ENCODE measurements at places on chromosomes 13 and 19.

DNA sequence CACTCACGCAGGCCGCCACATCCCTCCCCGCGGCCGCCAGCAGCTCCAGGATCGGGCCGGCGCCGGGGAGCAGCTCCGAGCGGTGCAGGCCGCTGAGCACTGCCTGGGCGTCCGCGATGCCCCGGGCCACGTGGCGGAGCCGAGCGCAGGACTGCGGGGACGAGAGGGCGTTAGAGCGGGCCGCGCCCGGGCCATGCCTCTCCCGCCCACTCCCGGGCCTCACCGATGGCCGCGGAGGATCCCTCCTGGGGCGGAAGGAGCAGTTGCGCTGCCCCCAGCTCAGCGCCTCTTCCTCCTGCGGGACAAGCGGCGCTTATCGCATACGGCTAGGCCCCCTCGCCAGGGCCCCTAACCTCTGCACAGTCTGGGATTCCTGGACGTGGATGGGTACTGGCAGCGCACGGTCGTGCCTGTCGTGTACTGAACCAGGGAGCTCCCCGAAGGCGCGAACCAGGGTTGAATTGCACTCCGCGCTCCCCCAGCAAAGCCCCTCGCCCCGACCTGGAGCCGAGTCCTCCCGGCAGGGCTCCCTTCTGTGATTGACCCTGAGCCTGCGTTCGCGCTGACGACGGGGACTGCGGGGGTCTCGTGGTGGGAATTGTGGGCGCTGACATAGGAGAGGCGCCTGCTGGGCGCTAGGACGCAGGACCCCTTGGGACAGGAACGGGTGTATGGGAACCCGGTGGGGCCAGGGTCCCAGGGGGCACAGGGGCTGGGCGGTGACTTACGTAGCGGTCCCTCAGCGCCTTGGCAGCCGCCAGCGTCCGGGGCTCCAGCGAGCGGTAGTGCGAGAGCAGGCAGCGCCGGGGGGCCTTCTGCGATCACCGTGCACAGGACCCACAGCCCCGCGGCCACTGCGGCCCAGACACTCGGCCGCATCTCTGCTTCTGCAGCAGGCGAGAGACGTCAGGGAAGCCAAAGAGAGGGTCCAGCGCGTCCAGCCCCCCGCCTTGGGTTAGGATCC, 673 bp downstream of the IFNL4 start:
- no peak for DNase-seq

DNA sequence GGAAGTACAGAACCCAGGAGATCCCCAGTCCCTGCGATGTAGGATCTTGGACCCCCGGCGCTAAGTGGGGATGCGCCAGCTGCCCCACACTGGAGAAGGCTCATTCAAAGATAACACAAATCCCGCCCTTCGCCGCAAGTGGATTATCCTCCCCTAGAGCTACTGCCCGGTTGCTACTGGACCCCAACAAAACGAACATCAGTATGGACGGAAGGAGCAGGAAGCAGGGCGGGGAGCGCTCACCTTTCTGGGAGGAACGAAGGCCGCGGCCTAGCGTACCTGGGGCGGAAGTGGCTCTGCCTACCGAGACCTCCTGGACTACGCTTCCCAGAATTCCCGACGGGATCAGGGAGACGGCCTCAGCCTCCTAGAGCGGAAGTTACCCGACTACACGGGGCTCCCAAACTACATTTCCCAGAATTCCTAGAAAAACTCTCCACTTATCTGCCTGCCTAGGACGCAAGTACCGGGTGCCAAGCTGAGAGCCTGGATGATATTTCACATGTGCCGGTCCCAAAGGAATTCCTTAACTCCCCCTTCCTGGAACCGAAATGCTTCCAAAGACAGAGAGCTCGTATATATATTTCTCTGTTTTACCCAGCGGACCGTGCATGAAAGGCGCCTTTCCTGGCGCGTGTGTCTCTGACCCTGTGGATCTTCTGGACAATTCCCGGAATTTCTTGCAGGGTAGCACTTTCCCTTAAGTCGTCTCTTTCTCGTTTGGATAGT, at the start of gene ZNF112:
TSS of gene ZNF112 (minus strand) at position 298 of the 729 bp plus-strand sequence. CDS start 16,141 bp downstream, outside the sequence.
- peak; percentile 90 for DNase-seq

GRCh38 chr19:4720037-4720700, 3.5 kb downstream of the DPP9 start:
- DNase-seq = no peak

GRCh38 chr13:113527272-113527958, 36.9 kb upstream of the DCUN1D2 start:
- no peak for DNase-seq

DNA sequence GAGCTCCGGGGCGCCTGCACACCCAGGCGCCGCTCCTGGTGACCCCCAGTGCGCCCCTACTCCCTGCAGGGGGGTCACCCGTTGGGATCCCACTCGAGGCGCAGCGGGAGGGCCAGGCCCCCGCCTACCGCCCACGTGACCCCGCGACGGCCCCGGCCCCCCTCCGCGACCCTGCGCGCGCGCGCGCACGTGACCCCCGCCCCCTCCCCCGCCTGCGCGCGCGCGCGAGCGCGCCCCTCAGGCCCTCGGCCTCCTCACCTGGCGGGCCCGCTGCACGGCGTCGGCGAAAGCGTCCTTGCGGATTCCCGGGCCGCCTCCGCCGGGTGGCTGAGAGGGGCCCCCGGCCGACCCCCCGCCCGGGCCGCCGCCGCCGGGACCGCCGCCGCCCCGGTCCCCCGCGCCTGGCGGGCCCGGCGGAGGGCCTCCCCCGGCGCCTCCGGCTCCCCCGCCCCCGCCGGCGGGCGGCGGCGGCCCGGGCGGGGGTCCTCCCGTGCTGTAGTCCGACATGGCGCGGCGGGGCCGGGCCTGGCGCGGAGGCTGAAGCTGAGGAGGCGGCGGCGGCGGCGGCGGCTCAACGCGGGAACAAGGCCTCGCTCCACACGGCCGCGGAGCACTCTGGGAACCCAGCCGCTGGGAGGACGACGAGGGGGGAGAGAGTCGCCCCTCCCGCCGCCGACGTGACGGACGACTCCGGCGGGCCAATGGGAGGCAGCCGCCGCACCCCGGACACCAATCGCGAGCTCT, at the start of gene KHSRP:
TSS of gene KHSRP (minus strand) at position 617 of the 744 bp plus-strand sequence. CDS start at position 507, 110 bp downstream.
- DNase-seq = no peak

GRCh38 chr19:48795685-48796070, 15.2 kb downstream of the BCAT2 start:
- no peak for DNase-seq

DNA sequence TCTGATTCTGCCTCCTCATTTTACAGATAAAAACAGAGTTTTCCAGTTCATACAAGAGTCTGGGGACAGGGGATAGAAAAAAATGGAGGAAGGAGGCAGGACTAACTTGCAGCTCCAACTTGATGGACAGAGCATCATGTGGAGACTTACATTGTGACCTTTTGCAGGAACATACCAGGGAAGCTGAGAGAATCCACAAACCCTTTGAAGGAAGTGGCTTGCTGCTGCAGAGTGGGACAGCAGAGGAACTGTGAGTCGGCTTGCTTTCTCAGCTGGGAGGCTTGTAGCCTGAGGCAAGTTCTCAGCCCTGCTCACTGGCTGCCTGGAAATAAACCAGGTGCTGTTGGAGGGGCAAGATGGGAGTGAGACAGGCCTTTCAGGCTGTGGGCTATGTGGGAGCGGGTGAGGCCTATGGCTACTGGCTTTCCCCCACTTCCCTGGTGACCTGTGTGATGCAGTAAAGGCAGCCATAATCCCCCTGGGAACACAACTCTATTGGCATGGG, 614.4 kb downstream of the KCTD12 start:
- DNase-seq = no peak

GRCh38 chr19:14112051-14112808, 5.3 kb downstream of the PRKACA start:
- DNase-seq = no peak

DNA sequence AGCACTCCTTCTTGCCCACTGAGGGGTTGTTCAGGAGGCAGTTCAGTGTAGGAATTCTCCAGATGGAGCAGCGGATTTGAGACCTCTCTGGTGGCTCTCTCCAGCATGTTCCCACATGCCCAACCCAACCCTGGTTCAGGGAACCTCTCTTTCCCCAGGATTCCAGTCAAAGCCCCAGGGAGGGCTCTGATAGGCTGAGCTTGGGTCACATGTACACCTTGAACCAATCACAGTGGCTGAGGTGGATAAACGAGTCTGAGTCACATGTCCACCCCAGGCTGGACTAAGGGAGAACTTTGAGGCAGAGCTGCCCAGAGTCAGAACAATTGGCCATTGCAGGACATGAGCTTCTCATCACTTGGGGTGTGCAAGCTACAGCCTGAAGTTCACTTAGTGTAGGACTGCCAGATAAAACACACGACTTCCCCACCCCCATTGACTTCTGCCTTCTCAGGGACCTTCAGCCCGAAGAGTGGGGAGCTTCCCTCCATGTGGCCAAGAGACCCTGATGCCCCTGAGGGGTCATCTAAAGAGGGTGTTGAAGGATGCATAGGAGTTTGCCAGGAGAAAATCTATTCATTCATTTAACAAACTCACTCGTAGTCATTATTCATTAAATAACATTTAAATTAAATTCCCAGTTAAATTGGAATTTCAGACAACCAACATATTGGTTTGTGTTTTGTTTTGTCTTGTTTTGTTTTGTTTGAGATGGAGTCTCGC, 4.0 kb upstream of the MAST3 start:
- DNase-seq = peak; percentile 45

GRCh38 chr13:53920916-53921315, 892.3 kb downstream of the OLFM4 start:
- DNase-seq = no peak

DNA sequence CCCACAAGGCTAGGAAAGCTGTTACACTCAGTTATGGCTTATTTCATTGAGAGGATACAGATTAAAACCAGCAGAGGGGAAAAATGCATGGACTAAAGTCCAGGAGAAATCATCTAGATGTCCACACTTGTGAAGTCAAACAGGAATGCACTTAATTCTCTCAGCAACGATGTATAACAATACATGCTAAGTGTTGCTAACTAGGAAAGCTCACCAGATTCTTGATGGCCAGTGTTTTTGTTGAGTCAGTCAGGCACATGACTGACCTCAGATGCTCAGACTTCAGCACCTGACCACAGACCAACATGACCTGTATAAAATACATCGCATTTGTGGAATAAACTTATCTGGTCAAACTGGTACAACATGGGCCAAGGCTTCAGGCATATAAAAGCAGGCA, 470.2 kb upstream of the PRR20A start:
- DNase-seq = no peak

DNA sequence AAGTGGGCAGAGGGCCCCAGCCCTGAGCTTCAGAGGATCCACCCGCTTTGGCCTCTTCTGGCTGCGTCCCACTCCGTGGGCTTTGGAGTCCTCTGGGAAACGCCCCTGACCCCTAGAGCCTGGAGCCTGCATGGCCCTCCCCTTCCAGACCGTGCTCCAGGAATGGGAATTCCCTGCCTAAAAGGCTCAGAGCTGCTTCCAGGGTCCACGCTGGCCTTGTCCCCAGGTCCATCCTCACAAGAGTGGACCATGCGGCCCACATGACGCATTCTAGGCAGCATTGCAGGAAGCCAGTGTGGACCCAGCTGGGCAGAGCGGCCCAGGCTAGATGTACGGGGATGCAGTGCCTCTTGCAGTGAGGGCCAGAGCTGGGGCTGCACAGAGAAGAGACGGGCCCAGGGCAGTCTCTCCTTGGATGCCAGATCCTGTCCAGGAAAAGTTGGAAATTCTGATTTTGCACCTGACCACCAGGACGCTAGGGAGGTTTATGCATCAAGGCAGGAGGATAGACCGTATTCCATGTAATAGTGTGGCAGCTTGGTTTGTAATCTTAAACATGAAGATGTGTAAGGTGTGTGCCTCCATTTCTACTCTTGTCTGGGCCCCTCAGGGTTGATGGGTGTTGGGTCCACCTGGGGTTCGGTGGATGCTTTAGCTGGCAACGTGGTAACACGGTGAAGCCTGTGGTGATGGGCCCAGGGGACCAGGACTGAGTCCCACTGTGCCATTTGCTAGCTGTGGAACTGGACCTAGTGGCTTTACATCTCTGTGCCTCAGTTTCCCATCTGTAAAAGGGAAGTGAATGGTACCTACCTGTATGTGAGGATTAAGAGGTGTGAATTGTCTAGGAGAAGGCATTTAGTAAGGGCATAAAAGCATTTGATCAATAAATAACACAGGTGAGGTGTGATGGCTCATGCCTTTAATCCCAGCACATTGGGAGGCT, 14.8 kb upstream of the FXYD3 start:
- no peak for DNase-seq

DNA sequence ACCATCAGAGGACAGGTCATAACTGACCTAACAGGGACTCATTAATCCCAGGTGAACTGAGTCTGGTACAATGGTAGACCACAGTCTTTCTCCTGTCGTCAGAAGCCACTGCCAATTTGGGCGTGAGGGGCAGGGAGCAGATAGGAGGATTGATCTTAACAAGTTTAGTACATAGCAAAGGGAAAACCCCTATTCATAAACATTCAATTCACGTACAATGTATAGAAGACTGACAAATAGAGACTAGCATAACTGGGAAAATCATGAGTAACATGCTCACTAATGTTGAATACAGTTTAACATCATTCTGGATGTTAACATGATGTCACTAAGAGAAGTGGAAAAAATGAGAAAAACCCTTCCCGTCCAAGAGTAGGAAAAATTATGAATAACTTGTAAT, 54.1 kb downstream of the SLC7A1 start:
- DNase-seq = no peak

DNA sequence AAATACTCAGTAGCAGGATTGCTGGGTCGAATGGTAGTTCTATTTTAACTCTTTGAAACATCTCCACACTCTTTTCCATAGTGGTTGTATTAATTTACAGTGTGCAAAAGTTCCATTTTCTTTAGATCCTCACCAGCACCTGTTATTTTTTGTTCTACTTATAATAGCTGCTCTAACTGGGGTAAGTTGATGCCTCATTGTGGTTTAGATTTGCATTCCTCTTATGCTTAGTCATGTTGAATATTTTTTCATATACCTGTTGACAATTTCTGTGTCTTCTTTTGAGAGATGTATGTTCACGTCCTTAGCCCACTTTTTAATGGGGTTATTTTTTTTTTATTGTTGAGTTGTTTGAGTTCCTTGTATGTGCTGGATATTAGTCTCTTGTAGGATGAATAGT, 144.6 kb downstream of the NBEA start:
- DNase-seq = no peak

- no peak for DNase-seq
These were observed 24.8 kb downstream of the UPF1 start for GRCh38 chr19:18856385-18857126.

GRCh38 chr19:12983542-12984142, 11.6 kb upstream of the NFIX start:
- DNase-seq = no peak

- no peak for DNase-seq
These were observed 11.7 kb upstream of the ADGRE5 start for GRCh38 chr19:14369399-14370168.

GRCh38 chr13:42486711-42487198, 87.2 kb upstream of the TNFSF11 start:
- DNase-seq = no peak

DNA sequence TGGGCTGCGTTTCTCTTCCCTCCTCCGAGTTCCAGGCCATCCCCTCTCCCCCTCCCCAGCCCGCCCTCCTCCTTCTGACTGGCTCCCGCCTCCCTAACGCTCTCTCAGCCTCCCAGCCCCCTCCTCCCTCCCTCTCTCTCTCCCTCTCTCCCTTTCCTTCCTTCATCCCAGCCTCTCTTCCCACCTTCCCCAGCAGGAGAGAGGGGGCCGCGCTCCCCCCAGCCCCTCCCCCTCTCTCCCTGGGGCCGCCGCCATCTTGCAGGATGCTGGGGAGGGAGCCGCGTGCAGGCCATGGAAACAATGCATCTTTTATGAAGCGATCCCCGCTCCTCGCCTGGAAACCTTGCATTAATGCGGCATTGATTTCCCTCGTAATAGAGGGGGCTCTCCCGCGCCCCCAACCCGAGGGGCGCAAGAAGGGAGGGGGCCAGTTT, 42.6 kb upstream of the ADGRL1 start:
- peak; percentile 52 for DNase-seq
